CD4-positive, alpha-beta T cell treated with Interleukin-17A for 4 hours (primary cell): ENCODE measurements at places on chromosomes 3 and 15.

DNA sequence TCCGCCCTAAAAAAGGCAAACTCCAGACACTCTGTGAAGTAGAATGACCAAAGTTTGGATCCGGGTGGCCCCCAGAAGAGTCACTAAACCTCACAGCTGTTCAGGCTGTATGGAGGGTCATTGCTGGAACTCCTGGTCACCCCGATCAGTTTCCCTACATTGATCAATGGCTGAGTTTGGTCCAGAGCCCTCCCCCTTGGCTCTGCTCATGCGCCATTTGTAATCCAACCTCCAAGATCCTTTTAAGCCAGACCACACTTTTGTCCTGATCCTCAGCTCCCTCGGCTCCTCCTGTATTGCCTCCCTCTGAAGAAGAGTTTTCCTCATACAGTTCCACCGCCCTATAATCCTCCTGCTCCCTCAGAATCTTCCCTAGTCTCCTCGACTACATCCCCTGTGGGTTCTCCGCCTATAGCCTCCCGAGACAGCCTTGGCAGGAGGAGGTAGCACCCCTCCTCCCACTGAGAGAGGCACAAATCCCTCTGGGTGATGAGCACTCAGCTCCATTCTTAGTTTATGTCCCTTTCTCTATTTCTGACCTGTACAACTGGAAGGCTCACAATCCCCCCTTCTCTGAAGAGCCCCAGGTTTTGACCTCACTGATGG, 42.2 kb downstream of the ZBTB11 start:
- DNase-seq: no peak

DNA sequence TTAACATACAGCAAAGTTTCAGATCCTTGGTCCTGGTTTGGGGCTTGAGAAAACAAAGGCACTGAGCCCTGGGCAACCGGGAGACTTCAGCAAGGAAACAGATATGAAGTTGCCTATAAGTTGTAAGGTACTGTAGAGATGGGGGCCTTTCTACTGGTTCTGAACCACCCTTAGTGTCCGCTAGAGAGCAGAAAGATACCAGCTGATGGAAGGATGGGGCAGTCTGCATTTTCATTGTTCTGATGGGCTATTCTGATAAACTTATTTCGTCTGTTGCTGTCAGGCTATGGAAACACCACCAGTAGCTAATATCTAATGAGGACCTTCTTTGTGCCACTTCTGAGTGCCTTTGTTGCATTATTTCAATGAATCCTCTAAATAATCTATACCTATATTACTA, 38.7 kb downstream of the FGD5 start:
- no peak for DNase-seq

DNA sequence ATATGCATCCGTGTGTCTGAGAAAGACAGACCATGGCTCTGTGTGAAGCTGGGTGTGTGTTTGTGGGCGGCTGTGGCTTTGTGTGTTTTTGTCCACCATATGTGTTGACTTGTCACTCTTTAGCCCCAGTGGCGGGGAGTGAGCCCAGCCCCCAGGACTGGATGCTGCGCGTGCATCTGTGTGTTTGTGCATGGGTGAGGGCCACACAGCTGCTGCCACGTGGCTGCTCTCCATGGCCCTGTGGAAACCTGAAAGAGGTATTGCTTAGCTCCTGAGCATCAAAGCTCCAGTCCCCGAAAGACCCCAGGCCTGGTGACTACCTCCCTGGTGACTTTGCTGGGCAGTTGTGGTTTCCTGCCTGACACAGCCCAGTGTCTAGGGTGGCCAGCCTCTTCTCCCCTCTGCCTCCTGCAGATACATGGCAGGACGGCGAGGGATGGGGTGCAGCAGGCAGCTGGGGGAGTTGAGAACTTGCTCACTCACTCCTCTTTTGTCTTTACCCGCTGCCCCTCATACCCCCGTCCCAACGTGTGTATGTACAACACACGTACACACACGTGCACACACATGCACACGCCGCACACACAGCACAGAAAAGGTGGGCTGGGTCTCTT, 6.5 kb downstream of the EPHB3 start:
- DNase-seq: no peak

DNA sequence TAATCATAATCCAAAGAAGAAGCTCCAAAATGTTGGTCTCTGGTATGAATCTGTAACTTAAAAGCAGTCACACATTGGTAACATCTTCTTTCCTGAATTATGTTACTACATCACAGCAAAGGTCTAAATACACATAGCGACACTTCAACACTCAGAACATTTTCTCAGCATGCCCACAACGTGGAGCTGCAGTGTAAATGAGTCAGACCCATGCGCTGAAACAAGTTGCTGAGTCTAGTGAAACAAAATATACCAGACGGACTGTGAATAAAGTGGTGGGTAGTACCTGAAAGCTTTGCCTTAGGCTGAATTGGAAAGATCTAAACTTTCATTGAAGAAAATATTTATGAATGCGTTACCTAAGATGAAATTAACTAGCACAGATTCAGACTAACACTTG, 33.2 kb upstream of the GOLGA8B start:
- DNase-seq: no peak

- DNase-seq: no peak
Measured at GRCh38 chr15:61146091-61146930, 82.8 kb downstream of the RORA start.

DNA sequence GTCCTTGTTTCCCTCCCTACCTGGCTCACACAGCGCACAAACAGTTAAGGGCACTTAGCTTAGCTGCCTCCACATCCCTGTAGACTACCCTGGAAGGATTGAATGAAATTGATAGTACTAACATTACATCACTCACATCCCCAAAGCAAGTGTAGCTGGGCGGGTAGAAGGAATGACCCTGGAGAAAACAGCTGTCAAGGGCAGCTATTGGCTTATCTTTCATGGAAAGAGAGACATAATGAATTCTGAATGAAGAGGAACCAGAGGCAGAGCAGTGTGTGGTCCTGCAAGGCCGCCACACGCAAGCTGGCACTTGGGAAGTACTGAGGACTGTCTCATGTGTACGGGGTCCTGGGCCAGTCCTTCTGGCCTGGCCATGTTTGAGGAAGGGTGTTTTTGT, 369.6 kb upstream of the RGMA start:
- no peak for DNase-seq

- no peak for DNase-seq
Measured at GRCh38 chr15:65893060-65893459, 23.8 kb downstream of the RAB11A start.

GRCh38 chr3:185927501-185928200, 10.2 kb downstream of the TRA2B start:
- DNase-seq: no peak

DNA sequence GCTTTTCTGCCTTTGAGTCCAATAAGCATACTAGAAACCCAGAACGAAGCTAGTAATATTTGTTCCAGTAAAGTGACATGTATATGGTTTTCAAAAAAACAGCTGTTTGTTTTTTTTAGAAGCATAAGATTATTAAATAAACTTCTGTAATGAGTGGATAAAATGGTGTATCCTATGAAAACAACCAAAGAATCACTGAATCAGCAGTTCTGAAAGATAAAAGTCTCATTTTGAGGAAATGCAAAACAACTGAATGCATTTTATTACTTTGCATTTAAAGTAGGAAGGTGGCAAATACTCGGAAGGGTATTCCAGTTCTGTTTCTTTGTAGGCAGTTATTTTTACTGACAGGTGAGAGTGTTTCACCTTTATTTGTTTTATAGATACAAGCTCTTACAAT, 107.0 kb downstream of the CNTN4 start:
- DNase-seq: no peak

DNA sequence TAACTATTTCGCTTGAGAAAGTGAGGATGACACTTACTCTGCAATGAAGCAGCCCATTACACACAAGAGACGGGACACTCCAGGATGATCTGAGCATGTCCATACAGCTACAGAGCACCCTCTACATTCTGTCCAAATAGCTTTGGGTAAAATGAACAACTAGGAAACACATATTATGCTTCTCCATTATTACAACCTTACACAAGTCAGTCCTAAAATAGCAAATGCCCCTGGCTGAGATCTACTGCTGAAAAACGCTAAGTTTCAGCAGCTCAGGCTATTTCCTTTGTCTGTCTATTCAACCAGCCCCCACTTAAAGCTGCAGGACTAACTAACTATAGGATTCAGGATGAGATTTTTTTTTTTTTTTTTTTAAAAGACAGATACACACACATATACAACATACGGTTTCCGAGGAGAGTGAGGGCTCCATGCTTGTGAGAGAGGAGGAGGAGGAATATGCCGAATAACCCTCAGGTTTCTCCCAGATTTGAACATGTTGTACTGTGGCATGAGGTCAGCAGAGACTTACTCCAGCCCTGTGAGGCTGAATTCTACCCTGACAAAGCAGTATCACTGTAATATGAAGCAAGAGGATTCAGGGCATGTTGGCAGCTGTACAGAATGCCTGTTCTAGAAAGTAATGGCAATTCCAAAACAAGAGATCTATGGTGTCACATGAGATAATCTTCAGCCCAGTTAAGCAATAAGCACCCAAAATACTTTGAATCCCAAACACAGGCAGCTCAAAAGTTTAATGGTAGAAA, 117.3 kb upstream of the PLXND1 start:
- no peak for DNase-seq

DNA sequence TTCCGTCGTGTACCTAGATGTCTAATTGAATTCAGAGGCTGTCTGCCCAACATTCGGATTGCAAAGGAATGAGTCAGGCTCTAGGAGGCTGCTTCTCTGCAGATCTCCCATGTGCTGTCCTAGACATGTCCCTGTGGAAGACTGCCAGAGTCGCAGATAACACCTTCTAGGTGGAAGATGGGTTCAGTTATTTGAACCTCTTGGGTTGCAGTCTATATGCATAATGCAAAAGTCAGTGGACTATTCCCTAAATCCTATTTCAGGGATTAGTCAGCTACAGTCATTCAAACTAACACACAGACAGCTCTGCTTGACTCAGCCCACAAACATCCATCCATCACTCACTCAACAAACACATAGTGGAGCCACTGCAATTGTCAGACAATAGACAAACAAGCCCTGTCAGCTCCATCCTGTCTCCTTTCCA, 300.0 kb upstream of the CTNNB1 start:
- no peak for DNase-seq

DNA sequence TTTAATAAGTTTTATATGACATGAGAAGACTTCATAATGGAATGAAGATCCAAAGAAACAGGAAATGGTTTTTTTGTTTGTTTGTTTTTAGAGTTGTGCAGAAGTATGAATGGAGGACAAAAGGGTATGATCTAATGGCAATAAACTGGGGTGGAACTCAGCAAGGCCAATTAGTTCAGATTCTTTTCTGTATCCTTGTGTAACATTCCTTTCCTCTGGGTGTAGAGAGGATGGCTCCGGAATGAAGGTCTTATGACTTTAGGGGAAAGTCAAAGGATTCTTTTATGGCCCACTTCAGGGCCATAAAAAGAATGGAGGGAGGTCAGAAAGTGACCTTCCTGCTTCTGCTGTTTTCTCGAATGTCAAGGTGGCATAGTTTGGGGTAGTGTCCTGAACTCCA, 152.6 kb downstream of the DPH6 start:
- no peak for DNase-seq

DNA sequence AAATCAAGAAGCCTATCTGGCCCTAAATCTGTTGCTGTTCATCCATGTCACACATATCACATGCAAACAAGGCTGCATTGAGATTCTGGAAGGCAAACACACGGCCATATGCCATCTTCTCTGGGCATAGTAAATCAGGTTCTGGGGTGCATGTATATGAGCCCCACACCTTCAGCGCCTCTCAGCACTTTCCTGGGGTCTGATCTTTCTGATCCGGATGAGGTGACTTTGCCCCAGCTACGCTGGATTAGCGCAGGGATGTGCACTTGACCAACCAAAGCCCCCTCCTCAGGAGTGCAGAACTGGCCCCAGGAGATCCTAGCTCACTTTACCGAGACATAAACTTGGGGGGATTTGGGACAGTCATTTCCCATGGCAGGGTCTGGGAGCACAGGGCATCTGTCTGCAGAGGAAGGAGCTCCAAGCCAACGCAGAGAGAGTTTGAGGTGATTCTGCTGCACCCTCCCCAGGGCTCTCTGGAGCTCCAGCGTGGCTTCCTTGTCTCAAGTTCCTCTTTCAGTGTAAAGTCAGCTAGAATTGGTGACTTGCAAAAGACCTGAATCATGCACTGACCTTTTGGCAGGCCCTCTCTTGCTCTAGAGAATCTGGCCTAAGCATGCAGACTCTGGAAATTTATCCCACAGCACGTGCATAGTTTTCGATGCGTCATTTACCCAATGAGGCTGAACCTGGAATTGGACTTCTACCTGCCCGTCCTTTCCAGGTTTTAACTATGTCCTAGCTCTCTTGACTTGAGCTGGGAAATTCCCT, 63.5 kb upstream of the KLF13 start:
- peak; percentile 52 for DNase-seq

DNA sequence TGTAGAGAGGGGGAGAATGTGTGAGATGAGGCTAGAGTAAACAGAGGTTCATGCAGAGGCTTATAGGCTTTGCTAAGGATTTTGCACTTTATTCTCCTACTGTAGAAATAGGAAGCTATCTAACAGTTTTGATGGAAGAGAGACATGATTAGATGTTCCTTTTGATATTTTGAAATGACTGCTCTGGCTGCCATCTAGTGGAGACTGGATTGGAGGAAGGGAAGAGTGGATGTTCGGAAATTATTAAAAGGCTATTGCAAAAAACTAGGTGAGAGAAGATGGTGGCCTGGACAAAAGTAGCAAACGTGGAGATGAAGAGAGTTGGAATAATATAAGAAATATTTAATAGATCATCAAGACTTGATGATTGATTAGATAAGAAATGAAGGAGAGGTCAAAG, 42.2 kb downstream of the SYN2 start:
- no peak for DNase-seq

GRCh38 chr15:62392376-62392775, 227.3 kb upstream of the C2CD4B start:
- DNase-seq: no peak

GRCh38 chr3:168476360-168476980, 380.7 kb upstream of the GOLIM4 start:
- DNase-seq: no peak

DNA sequence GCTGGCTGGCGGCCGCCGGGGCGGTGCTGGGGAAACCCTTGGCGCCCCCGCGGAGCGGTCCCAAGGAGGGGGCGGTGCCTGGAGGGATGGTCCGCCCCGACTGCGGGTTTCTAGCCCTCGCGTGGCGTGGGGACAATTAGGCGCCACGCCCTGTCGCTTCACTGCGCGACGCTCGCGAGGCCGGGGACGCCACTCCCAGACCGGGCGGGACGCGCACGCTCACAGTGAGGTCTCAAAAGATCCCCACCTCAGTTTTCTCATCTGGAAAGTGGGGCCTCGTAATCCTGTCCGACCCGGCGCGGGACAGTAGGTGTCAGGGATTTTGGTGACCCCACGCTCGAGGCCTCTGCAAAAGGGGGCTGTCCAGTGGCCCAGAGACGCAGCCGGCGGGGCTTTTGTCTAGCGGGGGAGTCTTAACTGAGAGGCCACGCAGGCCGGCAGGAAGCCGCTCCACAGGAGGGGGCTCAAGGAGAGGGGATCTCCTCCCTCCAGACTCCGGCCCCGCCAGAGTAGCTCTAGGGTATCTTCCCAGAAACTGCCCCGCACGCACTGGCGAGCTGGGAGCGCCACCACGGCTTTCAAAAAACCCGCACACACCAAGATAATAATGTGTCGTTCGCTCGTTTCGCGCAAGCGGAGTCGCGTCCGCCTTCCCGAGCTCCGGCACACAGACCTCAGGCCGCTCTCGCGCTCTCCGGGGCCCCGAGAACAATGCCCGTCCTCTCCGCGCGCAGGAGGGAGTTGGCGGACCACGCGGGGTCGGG, 710 bp upstream of the CLK3 start:
- peak; percentile 94 for DNase-seq

GRCh38 chr3:74633021-74633420, 18.6 kb upstream of the CNTN3 start:
- no peak for DNase-seq
